Stimulated activated CD4-positive, alpha-beta T cell treated with anti-CD3 and anti-CD28 coated beads, Interleukin-1b, Interleukin-23, amount 100 ng/mL, for 1 hour (primary cell): ENCODE measurements at places on chromosomes 1 and 21.

- no peak for DNase-seq
These were observed 29.8 kb upstream of the HHAT start for GRCh38 chr1:210298936-210299335.

DNA sequence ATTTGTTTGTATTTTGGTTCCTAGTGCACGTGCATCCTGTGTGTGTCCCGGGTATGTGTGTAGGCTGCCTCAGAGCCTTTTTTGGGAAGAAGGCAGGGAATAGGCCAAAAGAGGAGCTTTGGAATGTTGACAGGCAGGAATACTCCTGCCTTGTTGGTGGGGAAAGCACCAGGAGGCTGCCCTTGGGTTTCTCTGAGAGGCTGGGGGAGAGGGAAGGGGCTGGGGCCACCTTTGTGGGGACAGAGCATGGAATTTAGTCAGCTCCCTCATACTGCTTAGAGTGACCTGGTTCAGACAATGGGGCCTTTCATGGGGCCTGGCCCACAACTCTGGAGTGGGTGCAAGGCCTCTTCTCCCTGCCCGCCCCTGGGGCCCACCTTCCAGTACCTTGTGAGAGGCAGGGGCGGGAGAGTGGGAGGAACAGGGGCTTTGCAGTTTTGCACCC lies 31.3 kb downstream of the ACOT11 start:
- no peak for DNase-seq

- DNase-seq = no peak
These were observed 5.3 kb downstream of the P3H1 start for GRCh38 chr1:42761567-42761966.

GRCh38 chr21:32001390-32001789 lies 128.6 kb downstream of the HUNK start:
- DNase-seq = no peak

- no peak for DNase-seq
These were observed 94.4 kb upstream of the FGGY start for GRCh38 chr1:59202455-59202854.

DNA sequence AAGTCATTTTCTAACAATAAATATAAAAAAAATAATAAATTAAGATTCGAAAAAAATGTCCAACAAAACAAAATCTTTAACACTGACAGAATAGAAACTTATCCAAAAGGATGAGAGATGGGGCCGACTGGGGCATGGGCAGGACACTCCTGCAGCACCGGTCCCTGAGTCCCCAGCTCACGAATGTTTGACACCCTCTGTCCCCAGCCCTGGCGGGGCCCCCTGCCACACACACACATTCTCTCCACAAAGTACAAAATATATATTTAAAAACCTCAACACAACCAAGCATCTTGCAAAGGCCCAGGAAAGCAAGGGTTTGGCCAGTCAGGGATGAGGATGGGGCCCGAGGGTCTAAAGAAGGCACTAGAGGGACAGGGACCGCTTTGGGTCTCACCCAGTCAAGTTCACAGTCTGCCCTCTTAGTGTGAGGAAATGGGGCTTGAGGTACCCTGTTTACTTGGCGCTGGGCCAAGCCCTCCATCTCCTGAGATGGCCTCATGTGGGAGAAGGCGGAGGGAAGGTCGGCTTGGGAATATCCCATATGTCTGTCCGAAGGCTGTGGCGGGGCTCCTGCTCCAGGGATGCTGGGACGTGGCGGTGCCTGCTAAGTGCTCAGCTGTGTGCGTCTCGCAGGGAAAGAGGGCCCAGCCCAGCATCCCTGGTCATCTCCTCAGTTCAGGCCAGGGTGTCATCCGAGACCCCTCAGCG lies 31.3 kb downstream of the EPHA2 start:
- no peak for DNase-seq

DNA sequence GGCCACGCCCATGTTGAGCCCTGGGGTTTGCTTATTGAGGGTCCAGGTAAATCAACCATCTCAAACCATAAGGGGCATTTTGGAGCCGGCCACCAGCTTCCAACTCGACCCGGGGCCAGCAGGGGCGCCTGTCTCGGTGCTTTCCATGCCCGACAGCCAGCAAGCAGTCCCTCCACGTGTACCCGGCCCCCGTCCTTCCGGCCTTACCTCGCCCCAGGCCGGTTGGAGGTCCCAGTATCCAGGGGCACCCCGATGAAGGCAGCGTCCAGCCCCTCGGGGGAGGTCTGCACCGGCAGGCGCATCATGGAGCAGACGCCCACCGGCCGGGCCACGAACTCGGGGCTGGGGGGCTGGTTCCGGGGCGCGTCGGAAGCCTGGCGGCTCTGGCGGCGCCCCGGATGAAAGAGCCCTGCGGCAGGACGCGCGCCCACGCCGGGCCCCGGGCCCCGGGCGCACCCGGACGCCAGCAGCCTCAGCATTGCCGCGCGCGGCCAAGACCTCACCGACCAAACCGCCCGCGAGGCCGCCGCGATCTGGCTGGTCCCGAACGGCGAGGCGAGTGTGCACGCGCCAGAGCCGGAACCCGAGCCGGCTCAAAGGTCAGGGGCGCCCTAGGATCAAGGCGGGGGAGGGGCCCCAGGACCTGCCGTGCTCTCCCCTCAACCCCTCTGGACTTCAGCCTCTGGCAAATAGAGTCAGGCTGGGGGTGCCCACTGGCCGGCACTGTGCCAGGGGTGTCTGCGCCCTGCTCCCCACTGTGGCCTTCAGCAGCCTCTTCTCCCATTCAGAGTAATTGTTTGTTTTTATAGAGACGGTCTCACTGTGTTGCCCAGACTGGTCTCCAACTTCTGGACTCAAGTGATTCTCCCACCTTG lies at the start of gene AGMAT:
Gene AGMAT, minus strand, starts transcription at position 563 of the 875 bp plus-strand sequence. Its CDS starts 84 bp downstream, at position 479.
- DNase-seq = no peak
